ENCODE measurements at places on chromosomes 1 and 21.

DNA sequence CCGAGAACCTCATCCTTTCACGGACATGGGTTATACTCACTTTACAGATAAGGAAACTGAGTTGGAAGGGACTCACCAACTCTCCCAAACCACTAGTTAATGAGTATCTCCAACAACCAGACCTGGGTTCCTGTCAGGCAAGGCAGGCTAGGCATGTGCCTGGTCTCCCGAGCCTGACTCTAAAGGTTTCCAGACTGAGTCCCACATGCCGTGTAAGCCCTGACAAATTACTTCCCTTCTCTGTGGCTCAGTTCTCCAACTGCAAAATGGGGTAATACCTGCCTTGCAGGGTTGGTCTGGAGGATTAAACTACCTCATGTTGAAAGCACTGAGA lies 34.3 kb downstream of the SSBP3 start:
- no peak for DNase-seq

GRCh38 chr1:1065265-1065939 lies 8.7 kb downstream of the RNF223 start:
- DNase-seq: no peak

DNA sequence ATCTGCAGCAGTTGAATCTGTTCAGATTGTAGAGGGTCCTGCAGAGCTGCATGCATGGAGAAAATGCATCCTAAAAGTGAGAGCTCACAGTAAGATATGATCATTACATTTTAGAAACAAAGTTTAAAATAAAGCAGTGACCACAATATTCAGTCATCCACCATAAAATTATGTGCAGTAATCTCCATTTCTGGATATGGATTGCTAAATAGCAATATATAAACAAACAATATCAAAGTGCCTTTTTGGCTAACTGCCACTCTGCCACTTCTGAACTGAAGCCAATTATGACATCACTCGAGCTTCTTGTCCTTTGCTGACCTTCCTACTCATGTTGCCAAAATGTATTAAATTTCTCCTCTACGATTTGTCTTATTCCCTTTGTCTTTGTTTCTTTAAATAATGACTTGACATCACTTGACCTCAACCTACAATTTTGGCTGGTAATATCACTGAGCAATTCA lies 262.0 kb upstream of the CXADR start:
- no peak for DNase-seq

DNA sequence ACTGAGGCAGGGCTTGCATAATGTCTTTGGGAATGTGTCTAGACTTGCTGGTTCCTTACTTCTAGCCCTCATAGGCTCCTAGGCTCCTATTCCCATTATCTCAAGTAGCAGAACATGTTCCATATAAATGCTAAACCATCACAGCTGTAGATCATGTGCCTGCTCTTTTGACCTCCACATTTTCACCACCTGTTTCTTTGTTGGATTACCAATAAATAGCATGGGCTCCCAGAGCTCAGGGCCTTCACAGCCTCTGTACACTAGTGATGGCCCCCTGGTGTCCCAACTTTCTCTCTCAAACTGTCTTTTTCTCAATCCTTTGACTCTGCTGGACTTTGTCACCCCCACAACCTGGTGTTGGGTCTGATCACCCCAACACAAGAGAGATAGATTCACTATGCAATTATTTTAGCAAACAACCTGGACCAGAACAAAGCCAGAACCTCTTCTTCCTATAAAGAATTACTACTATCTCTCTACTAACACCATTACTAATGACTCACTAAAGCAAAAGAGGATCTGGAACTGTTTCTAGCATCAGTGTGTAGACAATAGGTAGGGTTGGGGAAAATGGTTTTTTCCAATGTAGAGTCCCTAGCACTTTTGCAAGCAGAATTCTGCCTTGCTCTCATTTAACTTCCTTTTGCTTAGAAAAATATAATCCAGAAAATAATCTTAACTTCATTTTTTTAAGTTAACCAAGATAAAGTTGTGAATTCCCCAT lies 51.7 kb downstream of the WLS start:
- no peak for DNase-seq

DNA sequence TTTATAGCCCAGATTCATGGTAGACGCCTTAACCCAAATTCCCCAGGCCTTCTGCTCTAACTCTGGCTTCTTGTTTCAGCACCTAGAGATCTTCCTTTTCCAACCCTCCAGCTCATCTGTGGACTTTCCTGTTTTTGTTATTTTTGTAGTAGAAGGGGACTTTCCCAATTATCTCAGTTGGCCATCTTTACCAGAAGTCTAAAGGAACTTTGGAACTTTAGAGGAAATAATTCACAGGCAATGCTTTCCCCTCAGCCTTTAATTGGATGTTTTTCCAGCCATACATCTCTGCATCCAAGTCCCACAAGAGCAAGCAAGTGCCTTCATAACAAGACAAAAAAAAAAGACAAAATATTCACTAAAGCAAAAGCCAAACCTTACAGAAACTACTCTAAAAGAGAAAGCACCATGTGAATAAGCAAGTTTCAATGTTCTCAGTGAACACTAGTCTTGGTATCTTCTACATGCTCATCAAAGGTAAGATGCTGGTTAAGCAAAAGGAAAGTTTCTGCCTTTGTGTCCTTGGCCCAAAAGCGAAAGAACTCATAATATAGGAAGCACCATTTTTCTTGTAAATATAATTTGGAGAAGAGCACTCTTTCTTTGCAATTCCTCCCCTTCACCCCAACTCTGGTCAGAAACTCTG lies 377.3 kb downstream of the SETD4 start:
- no peak for DNase-seq

DNA sequence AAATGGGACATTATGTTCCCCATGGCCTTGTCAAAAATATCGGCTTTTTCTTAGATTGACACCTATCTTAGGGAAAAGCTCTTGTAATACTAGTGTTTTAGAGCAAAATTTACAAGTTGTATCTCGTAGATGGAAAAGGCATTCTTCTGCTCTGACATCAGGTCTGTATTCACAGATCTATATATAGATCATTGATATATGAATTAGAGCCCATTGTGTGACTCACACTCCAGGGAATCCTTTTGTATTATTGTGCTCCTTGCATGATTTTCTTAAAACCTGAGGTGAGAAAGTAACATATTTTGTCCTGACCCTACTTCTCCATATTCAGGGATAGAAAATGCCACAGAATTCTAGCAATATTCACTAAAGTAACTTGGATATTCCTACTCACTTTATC lies 1160.8 kb upstream of the B3GALT2 start:
- DNase-seq: no peak

DNA sequence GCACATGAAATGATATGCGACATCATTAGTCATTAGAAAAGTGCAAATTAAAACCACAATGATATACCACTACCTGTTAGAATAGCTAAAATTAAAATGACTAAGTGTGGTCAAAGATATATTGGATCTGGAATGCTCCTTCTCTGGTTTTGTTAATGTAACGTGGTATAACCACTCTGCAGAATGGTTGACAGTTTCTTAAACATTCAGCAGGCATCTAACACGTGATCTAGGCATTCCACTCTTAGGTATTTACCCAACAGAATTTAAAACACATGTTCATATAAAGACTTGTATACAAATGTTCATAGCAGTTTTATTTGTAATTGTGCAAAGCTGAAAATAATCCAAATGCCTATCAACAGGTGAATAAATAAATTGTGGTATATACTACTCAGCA lies 165.0 kb upstream of the PLXNA2 start:
- no peak for DNase-seq

DNA sequence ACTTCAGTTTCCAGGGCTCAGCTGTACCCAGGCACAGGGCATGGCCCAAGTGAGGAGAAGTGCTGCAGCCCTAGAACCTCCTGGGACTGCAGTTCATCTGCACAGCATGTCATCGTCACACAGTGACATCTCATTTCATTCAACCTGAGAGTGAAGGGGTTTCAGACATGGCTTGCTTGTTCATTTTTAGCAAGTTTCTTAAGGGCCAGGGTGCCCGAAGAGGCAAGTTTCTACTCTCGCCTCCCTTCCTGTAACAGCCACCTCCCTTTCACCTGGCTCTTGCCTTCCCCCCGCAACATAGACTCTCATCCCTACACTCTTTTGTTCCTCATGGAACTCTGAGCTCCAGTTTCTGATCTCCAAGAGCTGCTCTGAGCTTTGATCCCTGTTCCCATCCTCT lies 108.1 kb downstream of the C1orf21 start:
- DNase-seq: no peak

DNA sequence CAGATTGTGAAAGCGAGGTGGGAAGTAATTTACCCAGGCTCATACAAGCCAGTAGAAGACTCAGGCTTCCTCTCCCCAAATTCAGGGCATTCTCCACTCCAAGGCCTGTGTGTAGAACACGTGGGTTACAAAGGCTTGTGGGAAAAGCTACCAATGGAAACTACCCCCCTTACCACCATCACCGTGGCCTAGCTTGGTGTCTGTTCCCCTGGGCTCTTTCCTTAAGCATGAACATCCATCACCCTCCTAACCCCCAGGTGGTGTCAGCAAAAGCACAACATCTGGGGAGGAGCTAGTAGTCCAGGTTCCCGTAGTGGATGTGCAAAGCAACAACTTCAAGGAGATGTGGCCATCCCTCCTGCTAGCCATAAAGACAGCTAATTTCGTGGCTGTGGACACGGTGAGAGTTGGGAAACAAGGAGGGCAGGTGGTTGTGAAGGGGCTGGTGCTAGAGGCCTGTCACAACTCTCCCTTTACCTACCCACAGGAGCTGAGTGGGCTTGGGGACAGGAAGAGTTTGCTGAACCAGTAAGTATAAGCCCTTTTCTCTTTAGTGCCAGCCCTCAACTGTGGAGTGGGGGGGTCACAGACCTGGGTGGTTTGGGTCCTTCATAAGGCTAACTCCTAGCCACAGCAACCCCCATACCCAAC lies 701 bp upstream of the MUTYH start:
- DNase-seq: no peak

GRCh38 chr1:233869680-233870079 lies 34.8 kb upstream of the SLC35F3 start:
- DNase-seq: no peak

GRCh38 chr1:219010720-219011119 lies 163.0 kb upstream of the LYPLAL1 start:
- no peak for DNase-seq

DNA sequence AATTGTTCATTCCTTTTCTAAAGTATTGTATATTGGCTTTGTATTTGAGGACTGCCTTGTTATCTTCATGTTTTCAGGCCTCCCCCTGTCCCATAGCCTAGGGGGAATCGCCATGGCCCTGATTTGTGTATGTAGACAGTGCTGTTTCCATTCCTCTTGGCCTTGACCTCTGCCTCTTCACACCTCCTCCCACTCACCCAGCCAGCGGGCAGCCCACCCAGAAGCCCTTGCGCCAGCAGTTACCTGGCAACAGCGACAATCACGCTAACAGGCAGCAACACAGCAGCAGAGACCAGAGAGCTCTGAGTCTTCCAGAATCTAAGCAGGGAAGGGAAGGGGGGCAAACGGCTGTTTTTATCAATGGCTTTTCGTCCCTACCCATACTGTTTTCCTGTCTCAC lies 50.0 kb upstream of the NPL start:
- DNase-seq: no peak

- DNase-seq: no peak
Observed at GRCh38 chr1:14549897-14550620, 48.4 kb upstream of the KAZN start.

- DNase-seq: no peak
Observed at GRCh38 chr21:33155005-33155404, 74.7 kb upstream of the IFNAR2 start.

- DNase-seq: no peak
Observed at GRCh38 chr1:234674218-234674815, 64.3 kb upstream of the IRF2BP2 start.

DNA sequence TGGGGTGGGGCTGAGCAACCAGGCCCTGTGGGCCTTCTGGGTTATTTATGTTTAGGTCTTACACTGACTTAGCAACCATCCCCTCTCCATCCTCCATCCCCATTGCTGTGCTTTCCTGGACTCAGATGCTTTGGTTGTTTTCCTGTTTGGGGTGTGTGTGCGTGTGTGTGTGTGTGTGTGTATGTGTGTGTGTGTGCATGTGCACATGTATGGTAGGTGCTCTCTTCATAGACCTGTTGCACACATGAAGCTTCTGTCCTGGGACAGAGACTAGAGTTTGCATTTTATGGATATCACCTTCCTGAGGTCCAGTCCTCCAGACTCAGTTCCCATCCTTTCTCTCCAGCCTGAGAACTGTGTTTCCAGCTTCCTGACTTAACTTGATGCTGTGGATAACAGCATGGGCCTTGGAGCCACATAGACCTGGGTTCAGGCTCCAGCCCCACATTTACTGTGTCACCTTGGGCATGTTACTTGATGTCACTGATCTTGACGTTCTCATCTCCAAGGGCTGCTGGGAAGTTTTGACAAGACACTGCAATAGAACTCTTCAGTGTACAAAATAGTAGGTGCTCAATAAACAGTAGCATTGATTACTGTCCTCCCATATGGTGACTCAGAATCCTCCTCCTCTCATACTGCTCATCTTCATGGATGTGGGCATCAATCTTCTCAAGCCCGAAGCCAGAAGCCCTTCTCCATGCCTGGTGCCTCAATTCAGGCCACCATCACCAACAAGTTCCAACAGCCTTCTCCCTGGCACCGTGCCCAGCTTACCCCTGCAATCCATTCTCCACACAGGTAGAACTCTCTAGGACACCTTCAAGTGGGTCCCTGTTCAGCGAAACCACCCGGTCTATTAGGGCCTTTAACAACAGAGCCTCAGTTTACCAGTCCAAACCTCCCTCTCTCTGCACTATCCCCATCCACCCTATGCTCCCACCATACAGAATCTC lies 181.8 kb upstream of the EDN2 start:
- no peak for DNase-seq

DNA sequence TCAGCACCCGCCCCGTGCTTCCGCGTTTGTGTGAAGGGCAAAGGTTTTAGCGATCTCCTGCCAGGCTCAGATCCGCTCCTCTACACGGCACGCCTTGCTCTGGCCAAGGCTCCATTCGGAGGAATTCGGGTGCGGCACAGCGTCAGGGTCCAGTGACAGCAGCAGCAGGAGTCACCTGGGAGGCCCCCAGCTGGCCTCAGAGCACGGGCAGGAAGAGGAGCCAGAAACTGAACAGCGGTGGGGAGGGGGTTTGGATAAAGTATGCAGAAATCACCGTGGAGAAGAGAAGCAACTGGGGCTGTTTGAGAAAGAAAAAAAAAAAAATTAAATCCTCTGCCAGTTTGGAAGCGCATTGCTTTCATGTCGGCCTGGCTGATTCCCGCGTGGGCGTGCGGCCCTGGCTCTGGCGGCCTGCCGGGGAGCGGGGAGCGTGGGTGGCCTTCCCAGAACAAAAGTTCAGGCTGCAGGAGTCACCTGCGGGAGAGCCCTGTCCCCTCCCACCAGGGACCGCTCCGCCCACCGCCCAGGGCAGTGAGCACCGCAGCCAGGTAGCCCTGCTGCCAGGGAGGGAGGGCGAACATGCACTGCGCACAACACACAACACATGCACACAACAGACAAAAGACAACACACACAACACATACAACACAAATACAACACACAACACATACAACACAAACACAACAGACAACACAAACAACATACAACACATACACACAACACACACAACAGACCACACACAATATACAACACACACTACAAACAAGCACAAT lies 107.6 kb downstream of the ETS2 start:
- DNase-seq: no peak

DNA sequence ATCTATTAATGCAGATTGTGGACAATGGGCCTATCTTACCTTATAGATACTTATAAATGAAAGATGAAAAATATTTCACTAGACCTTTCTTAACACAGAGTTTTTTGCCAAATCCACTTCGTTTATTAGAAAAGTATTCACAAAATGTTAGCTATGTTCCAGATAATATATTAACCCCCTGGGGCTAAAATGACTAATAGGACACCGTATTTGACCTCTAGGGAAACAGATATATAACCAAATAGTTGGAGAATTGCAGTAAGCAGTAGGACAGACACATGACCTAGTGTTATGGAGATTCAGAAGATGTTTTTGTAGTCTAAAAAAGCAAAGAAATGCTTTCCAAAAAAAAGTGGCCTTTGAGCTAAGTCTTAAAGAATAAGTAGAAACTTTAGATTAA lies 106.9 kb downstream of the SEC16B start:
- no peak for DNase-seq
